ENCODE measurements at places on chromosomes 6 and 20.

DNA sequence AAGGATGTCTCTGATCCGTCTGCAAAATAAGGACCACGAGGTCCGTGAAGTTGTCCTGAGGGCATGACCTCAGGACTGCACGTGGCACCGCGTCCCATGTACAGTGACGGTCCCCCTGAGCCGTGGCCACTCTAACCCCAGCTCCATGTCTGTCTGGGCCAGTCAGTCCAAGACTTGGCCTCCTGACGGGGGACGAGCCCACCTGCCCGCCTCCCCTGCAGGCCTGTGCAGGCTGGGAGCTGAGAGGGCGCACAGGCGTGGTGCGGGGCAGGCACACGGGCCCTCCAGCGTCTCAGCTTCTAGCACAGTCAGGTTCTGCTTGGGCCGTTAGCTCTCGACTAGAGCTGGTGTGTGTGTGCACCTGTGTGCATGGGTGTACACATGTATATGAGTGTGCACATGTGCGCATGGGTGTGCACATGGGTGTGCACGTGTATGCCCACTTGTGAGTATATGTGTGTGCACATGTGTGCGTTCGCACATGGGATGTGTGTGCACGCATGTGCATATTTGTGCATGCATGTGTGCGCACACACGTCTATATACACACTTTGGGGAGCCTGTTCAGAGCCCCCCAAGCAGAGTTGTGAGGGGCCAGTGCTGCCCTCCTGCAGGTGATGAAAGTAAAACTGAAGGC, 307.0 kb downstream of the TAF4 start:
- no peak for ATAC-seq

- no peak for ATAC-seq
Observed at GRCh38 chr6:84756466-84756865, 7.9 kb downstream of the TBX18 start.

- ATAC-seq: peak; percentile 11
Observed at GRCh38 chr20:62120990-62121775, 1.1 kb upstream of the LSM14B start.

- ATAC-seq: no peak
Observed at GRCh38 chr6:28326371-28326948, 9.5 kb downstream of the ZSCAN31 start.

- ATAC-seq: no peak
Observed at GRCh38 chr6:33998660-33999059, 147.2 kb downstream of the GRM4 start.

DNA sequence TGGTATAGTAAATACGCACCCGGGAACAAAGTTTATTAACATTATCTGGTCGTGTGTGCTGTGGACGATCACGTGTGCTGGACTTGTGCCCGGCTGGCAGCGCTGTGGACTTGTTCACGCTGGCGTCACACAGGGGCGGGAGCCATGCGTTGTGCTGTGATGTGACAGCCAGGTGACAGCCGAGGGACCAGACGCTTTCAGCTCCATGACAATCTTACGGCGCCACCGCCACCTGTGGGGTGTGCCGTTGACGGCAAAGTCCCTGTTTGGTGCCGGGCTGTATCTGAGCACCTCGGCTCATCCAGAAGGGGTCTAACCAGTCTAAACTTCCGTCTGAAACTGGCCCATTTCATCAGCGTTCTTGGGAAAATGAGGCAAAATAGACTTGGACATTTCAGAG, 25.2 kb downstream of the DLL1 start:
- no peak for ATAC-seq

DNA sequence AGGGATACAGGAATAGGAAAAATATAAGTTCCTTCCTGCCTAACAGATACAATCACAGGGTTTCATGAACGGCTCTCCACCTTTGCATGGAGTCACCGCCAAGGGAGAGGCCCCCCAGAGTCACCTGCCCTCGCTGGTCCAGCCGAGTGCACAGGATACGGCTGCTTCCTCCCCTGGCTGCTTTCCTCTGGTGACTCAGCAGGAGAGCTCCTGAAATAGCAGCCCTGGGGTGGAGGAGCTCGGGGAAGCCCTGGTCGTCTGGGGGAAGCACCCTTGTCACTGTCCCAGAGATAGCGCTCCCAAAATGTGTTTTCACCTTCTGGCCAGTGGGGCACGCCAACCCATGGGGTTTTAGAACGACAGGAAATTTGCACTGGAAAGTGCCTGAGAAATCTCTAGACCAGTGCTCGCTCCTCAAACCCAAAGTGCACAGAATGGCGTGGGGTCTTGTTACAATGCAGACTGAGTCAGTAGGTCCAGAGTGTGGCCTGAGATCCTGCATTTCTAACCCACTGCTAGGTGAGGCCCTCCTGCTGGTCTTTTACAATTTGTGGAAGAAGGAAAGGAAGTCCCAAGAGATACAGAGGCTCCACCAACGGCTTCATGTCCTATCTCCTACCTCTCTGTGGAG, 35.9 kb upstream of the FAM50B start:
- peak; percentile 51 for ATAC-seq

DNA sequence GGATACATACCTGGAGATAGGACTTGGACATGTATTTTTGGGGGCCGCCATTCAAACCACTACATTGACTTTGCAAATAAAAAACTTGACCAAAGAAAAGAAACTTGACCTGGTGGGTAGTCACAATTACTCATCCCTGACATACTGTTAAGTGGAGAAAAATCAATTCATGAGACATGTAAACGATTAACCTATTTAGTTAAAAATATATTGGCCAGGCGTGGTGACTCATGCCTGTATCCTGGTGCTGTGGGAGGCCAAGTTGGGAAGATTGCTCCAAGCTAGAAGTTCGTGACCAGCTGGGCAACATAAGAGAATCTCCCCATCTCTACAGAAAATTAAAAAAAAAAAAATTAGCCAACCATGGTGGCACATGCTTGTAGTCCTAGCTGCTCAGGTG, 2.5 kb upstream of the SRSF12 start:
- no peak for ATAC-seq

GRCh38 chr6:148747145-148747470, 278 bp downstream of the UST start:
- ATAC-seq: peak; percentile 58

DNA sequence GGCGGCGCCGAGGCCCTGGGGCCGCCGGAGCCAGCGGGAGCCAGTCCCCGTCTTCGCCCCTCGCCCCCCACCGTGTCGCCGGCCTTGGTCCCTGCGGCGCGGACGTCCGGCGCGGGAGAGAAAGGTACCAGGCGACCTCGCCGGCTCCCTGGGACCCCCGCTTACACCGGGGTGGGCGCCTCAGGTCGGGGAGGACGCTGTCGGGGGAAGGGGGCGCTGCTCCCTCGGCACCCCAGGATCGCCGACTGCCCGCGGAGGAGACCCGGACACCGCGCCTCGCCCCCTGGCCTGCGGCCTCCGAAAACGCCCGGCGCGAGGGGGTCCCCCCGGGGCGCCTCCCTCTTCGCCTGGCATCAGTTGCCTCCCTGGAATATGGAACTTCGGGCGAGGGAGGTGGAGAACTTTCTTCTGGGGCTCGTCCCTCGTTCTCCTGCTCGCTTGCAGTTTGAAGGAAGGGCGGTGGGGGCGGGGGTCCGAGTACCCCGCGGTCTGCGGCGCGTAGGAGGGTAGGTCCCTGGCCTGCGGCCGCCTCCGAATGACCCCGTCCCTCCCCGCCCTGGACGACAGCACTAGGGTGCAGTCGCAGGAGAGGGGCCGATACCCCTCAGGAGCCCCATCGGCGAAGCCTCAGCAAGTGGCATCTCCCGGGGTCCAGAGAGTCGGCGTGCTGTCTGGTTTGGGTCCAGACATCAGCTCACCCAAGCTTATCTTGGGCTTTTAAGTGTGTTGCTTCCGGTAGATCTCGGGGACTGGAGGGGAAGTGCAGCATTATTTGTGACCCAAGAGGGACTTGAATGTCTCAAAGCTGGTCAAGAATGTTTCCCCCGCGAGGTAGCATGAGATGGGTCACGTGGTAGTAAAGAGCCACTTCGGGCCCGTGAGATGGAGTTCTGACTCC, 549 bp downstream of the ANKRD6 start:
- ATAC-seq: peak; percentile 75

GRCh38 chr6:12185081-12185673, 105.0 kb upstream of the EDN1 start:
- no peak for ATAC-seq

DNA sequence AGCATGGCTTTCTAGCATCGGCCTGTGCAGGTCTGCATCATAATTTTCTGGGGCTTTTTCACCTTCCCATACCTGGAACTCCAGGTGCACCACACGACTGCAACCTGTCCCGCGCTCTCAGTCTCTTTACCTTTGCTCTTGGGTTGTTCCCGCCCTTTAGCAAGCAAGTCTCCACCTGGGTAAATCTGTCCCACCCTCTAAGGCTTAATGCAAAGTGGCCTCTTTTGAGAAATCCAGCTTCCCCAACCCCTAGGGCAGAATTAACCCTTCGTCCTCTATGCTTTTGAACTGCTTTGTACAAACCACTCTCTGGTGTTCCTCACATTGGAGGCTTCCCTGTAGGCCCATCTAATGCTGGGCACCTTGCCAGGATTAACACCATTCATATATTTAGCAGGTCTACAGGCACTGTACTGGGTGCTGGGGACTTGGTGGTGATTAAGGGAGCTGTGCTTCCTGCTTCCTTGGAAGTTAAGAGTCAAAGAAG, 2.8 kb downstream of the ITPR3 start:
- ATAC-seq: no peak
